ENCODE measurements at places on chromosomes 6 and 20.

DNA sequence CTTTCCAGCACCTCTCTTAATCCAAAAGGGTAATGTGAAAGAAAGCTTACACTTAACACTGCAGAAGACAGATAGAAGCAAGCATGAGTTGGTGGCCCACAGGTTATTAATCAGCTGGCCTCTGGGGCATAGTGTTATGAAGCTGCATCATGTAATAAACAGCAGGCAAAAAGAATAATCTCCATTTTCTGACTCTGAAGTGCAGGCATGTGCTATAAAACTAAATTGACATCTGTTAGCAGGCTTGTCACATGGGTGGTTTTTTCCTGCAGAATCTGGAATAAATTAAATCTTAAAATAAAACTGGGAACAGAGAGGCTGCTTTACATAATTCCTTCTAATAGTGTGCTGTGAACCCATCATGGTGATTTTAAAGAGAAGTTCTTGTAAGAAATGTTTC is 73.3 kb downstream of the METTL24 start:
- DNase-seq = no peak

DNA sequence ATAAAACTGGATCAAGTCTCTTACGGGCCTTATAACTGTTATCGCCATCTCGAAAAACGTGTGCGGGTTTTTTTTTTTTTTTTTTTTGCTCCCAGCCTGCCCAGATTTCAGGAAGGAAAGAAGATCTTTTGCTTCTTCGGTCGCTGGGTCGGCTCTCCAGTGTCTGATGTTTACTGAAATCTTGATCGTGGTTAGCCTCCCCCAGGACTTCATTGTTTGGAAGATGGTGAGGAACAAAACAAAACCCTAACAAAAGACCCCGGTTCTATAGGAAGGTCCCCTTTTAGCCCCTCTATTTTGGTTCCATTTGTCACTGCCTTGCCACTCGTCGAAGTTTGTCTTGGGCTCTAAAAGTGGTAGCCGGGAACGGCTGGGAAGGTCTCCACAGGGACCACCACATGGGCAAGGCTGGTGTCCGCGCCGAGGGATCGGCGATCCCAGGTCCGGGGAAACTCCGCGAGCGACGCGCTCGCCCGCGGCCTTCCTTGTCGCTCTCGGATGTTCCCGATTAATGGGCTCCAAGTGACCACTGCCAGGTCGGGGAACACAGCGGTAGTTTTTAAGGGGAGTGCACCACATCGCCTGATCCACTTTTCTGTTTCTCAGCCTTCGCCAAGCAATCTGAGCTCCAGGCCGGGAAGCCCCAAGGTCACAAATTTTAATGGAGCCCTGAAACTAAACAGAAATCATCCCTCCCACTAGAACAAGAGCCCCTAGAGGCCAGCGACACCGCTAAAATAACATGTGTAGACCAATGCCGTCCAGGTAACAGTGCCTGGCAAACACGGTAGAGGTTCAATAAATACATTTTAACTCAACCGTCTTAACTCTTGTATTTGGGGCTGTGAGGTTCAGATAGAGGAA is 27.0 kb downstream of the TRIM27 start:
- peak; percentile 80 for DNase-seq

- no peak for DNase-seq
These were observed 11.7 kb downstream of the UST start for GRCh38 chr6:148758492-148758891.

DNA sequence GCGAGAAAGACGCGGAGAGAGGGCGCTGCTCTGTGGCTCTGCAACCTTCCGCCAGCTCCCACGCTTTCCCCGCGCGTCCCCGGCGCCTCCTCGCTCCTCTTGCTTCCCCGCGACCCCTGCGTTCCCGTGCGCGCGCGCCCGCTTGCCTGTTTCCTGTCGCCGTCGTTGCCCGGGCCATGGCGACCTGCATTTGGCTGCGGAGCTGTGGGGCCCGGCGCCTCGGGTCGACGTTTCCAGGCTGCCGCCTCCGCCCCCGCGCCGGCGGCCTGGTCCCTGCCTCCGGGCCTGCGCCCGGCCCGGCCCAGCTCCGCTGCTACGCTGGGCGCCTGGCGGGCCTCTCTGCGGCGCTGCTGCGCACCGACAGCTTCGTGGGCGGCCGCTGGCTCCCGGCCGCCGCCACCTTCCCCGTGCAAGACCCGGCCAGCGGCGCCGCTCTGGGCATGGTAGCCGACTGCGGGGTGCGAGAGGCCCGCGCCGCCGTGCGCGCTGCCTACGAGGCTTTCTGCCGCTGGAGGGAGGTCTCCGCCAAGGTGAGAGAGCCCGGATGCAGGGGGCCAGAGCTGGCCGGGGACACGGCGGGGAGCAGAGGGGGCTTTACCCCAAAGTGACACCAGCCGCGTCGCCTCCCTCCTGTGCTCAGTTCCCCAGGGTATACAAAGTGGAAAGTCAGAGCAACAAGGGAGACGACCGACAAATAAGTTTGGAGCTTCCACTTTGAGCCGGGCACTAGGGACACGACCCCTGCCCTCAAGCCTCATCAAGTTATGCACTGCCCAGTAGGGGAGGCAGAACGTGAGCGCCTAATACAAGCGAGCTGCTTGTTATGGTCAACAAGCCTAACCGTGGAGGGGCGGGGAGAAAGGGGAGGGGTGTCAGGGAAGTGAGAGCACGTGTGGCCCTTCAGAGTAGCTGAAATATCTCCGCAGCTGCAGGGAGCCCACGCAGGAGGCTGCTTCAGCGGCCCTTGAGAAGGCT is at the start of gene ALDH5A1:
Gene ALDH5A1, plus strand, starts transcription at position 149 of the 975 bp plus-strand sequence. Its CDS starts 28 bp downstream, at position 177.
- DNase-seq = peak; percentile 45

- no peak for DNase-seq
These were observed 162.1 kb downstream of the MTFR2 start for GRCh38 chr6:136087986-136088385.

DNA sequence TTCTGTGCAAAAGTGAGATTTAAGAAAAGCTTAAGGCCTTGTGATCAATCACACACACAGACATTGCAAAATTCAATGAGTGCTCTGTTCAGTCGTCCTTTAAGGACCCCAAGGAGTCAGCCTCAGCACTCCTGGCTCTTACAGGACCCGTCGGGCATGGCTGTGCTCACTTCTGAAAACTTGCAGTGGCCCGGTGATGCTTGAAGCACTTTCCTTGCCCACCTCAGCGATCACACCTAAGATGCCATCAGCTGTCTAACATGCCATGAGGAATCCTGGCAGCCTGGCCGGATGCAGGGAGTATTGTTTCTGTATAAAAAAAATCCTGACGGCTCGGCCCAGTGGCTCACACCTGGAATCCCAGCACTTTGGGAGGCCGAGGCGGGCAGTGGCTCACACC is 101.4 kb upstream of the LAMP5 start:
- DNase-seq = no peak

GRCh38 chr6:22029171-22029570 is 267.7 kb downstream of the PRL start:
- no peak for DNase-seq

DNA sequence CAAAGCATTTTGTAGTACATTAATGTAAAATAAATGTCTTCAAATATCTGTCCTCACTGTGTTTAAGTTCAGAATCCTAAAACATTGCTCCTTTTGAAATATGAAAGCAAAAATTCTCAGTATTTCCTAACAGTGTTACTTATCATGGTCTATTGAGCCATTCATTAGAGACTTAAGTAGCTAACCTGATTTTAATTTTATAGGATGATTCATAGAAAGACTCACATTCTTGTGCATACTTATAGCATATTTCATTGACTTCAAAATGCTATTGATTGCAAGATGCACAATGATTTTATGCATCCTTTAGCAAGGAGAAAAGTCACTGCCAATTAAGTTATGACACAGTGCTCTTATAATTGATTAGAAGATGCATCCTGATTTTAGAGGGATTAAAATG is 85.7 kb downstream of the HIVEP1 start:
- no peak for DNase-seq

GRCh38 chr20:63689046-63690002 is 7.1 kb upstream of the TNFRSF6B start:
- DNase-seq = no peak
